ENCODE measurements at places on chromosomes 2 and 18.

DNA sequence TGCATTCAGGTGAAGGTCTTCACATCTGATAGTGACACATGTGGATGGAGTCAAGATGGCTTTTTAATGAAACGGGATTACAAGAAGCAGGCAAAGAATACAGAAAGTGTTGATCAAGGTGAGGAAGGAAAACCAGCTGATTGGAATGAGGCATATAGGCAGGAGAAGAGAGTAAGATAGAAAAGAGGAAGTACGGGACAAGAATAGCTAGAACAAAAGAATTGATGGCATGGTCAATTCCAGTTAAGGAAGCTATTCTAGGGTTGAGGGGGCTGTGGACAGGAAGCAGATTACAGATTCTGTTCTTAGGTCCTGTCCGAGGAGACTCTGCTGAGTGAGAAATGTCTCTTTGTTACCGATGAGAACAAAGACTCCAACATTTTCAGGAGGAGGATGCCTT, 13.2 kb upstream of the NCK2 start:
- no peak for DNase-seq

DNA sequence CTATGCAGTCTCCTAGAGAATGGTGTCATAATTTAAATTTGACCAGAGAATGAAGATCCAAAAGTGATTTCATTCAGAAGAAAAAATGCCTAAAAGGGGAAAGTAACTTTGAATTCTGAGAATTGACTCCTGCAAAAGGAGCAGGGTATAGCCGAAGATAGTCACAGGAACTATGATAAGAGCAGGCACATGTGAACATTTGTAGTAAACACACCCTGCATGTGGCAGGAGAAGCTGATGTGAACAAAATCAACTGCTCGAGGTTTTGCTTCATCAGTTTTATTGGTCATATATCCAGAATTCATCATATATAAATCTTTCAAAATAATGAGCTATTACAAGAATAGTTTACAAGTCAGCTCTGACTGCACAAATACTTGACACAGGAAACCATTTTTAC, 14.0 kb downstream of the MCFD2 start:
- no peak for DNase-seq

GRCh38 chr2:82811946-82812345, 1647.1 kb downstream of the SUCLG1 start:
- DNase-seq: no peak

- DNase-seq: no peak
Observed at GRCh38 chr2:238235856-238236255, 4.0 kb downstream of the HES6 start.

DNA sequence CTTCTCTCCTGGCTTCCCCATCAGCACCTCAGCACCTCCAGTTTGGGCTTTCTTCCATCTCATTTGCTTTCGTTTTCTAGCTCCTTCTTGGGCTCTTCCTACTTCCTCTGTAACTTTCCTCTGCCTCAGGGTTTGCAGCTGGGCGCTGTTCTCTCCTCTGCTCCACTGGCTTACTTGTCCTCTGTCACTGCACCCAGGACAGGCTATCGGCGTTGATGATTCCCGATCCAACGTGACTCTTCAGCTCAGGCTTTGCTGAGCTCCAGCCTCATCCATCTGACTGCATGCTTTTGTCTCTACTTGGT, 362.4 kb downstream of the CYRIA start:
- DNase-seq: no peak

GRCh38 chr2:175852879-175853615, 149.0 kb downstream of the LNPK start:
- DNase-seq: no peak

GRCh38 chr2:72181616-72182015, 34.0 kb upstream of the CYP26B1 start:
- DNase-seq: no peak
